Posterior cingulate gyrus (tissue), 11 donors: ENCODE measurements at places on chromosomes 6 and 20.

DNA sequence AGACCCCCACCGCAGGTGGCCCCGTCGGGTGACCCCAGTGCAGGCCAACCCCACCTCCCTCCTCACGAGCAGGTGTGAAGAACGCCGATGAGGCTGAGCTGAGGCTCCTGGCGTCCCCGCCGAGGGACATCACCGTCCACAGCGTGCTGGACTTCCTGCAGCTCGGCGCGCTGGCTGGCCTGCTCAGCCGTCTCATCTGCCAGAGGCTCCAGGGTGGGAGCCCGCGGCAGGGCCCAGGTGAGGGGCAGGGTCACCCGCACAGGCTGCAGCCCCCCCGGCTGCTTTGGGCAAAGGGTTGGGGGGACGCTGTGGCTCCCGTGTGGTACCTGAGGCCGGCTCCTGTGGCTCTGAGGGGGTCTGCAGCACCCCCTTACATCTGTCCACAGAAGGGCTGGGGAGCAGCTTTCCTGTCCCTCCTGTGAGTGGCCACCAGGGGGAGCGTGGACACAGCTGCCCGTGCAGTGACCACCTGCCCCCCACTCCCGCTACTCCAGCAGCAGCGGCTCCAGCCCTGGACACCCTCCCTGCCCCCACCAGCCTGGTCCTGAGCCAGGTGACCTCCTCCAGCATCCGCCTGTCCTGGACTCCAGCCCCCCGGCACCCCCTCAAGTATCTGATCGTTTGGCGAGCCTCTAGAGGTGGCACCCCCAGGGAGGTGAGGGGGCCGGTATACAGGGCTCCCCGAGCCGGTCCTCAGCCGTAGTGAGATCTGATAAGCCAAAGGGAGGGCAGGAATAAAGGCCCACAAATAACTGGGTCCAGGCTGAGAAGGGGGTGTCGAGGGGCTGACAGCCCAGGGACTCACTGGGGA is 16.5 kb downstream of the COL20A1 start:
- peak; percentile 63 for DNase-seq

- DNase-seq: no peak
These were observed 24.4 kb downstream of the NCR2 start for GRCh38 chr6:41359617-41360313.

GRCh38 chr6:87473419-87473903 is 687 bp downstream of the SLC35A1 start:
- DNase-seq: no peak

- no peak for DNase-seq
These were observed 40.5 kb downstream of the PIM1 start for GRCh38 chr6:37210313-37210968.

DNA sequence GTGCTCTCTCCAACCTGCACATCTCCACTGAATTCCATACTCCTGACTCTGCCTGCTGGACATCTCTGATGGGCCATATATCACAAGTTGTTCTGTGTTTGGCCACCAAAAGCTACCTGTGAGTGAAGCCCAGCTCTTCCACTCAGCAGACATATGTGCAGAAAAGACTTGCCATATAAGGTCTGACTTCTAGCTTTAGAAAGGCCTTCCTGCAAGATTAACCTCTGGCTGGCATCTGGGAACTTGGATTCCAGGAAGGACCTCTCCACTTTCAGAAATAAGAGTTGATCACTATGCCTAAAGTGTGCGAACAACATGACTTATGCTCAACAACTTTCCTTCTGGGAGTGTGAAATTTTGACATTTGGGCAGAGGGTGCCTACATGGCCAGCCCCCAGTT is 113.7 kb downstream of the TNFAIP3 start:
- DNase-seq: no peak

GRCh38 chr20:21029341-21029740 is 76.8 kb downstream of the LINC00237 start:
- no peak for DNase-seq

DNA sequence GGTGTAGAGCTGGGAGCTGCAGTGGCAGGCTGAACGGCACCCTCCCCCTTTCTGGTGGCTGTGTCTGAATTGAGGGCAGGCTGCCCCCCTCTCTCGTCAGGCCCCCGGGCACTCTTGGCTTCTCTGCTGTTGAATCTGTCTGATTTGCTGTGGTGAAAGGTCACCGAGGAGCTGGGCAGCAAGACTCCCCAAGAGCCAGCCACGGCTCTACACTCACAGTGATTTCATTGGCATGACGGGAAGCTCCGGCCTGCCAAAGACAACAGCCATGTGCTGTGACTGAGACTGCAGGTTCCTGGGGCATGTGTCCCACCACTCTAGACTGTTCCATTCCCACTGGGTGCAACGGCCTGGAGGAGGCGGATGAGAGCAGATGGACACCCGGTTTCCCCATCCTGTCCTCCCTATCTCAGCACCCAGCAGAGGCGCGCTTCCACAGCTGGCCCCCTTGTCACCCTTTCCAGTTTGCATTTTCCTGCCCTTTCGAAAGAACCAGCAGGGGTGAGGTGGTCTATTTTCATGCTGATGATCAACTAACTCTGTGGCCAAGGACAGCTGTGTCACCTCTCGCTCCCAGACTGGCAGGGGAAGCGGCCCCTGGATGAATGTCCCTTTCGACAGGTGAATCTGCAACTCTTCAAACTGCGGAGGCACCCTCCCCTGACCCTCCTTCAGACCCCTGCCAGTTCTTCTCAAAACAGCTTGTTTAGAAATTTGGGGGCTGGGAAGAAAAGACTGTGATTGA is 2.2 kb downstream of the APCDD1L start:
- no peak for DNase-seq

DNA sequence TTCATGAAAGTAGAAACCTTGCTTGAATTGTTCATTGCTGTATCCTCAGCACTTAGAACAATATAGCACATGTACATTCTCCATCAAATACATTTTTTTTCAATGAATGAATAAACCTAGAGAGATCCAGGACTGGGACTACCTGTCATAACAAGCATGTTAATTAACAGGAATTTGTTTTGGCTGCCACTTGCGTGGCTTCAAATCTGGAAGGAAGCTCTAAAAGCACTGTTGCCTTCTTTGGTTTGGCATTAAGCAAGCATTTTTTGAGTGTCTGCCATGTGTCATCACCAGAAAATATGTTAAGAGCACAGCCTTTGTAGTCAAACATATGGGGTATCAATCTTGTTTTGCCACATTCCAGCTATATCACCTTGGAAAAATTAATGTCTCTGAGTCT is 131.9 kb upstream of the BACH2 start:
- no peak for DNase-seq

DNA sequence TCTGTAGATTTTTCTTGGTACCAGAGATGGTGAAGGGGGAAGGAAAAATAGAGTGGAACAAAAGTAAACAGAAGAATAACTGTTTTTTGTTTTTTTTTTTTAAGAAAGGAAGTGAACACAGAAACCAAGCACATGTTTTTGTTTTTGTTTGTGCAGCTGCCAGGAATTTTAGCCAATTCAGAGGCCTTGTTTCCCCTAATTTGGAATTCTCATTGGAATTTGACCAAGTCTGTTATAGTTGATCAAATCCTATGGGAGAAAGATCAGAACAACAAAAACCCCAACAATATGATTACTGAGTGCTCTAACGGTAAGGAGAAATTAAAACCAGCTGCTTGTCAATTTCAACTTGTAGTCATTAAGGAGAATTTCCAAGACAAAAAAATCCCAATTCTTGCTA is 18.2 kb upstream of the IL22RA2 start:
- DNase-seq: no peak

- no peak for DNase-seq
These were observed 127.1 kb upstream of the ZFP64 start for GRCh38 chr20:52318651-52319050.

DNA sequence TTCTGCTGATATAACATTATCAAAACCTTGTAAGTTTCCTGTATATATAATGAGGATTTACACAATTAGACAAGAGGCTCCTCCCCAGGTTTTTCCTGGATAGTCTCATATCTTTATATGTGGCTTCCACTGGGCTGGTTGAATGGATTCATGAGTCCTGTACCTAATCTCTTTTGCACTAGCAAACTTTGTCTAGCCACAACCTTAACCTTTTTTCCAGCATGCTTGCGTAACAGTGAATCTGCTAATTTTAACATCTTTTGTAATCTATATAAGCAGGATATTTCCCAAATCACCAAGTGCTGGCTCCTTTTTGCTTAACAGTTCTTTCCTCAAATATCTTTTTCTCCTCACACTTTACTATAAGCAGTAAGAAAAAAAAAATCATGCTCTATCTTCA is 153.6 kb downstream of the COL21A1 start:
- DNase-seq: no peak

- DNase-seq: no peak
These were observed 178.8 kb upstream of the HDDC2 start for GRCh38 chr6:125480571-125480970.
